Right atrium auricular region (tissue), 2 donors: ENCODE measurements at places on chromosomes 16 and 17. TPM values are rescaled to one million over a fixed set of nuclear protein-coding genes. Genes with fewer than 3 reads are reported as not detected.

The ATAD5 gene
- 0.35 TPM for total RNA-seq

The CES1 gene
- 12.1 TPM for total RNA-seq

The IL17C gene
- total RNA-seq: not detected

The KRT23 gene
- not detected for total RNA-seq

The SLC6A4 gene
- 2.0 TPM for total RNA-seq

The KRTAP4-5 gene
- total RNA-seq: not detected

The HSD17B2 gene
- total RNA-seq: not detected

The TNRC6A gene
- total RNA-seq: 24.4 TPM

The CAPN15 gene
- total RNA-seq: 28.1 TPM
